KBM-7 (cell line): ENCODE measurements at places on chromosomes 3 and 15.

- DNase-seq, result no peak
Measured at GRCh38 chr15:69436951-69437350, 15.7 kb upstream of the RPLP1 start.

DNA sequence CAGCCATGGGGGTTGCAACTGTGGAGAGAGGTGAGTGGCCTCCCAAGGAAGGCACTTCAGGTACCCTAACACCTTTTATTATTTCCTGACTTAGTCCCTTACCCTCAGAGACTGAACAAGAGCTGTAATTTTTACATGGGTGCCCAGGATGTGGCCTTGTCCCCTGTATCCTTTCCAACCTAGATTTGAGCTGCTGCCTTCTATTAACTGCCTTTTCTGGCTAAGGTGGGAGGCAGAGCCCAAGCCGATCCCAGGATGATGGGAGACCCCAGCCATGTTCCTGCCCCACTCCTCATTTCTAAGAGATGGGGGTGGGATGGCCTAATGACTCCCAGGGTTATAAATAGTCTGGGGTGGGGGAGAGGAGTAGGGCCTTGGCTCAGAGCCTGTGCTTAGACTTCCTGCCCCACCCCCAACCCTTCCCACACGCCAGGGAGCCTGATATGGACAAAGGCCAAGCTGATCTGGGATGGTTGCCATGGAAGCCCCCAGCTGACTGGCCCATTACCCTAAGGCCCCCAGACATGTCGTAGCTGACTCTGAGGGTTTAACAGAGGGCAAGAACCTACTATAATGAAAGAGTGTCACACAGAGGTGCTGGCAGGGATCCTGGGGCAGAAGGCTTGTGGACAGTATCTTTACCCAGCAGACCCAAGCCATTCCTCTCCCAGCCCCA is 1.9 kb downstream of the KLHDC8B start:
- no peak for DNase-seq

GRCh38 chr3:61684386-61684785 is 123.0 kb downstream of the PTPRG start:
- no peak for DNase-seq

- peak; percentile 82 for DNase-seq
Measured at GRCh38 chr3:132256989-132257388, 60.2 kb upstream of the ACP3 start.

DNA sequence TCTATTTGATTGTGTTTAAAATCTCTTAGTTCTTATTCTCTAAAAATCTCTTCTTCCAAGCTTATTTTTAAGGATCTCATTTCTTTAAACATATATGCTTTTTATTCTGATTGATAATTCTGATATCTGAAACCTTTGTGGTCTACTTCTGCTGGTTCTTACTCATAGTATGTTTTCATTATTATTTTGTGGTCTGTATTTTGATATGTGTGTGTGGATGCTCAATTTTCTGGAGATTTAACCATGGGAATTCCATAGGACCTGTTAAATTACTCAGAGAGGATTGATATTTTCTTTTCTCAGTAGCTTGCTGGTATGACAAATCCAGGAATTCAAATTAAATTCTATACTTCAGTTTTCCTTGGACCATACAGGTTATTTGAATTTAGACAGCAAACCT is 14.7 kb upstream of the HHLA2 start:
- no peak for DNase-seq

- no peak for DNase-seq
Measured at GRCh38 chr3:56764904-56765547, 36.7 kb downstream of the ARHGEF3 start.

DNA sequence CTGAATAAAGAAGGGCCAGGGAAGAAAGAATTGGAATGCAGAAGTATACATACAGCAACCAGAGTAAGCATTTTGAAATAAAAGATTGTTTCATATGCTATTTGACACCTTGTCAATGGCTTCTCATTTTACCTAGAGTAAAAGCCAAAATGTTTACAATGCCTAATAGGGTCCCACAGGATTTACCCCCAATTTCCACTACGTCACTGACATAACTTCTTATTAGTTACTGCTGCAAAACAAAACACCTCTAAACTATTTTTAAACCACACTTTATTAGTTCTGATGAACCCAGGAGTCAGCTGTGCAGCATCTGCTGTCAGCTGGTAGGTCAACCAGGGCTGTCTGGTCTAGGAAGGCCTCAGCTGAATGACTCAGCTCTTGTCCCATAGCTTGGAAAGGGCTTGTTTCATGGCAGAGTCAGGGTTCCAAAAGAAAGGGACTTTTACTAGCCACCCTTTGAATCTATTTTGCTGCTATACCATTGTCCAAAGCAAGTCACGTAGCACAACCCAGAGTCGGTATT is 945.1 kb downstream of the EPHA3 start:
- DNase-seq, result no peak

- DNase-seq, result no peak
Measured at GRCh38 chr3:104133630-104134029, 1233.1 kb upstream of the ALCAM start.

DNA sequence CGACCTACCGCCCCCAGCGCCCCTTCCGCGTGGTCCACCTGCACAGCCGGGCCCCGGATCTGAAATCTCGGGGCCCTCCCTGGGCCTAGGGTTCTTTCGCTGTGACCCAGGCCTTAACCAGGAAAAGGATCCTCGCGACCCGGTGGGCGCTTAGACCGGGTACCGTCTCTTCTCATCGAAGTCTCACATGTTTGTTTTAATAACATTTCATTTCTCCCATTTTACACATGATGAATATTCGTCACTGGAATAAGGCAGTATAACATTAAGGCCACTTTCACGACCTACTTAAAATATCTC is 277 bp upstream of the DALRD3 start:
- no peak for DNase-seq

GRCh38 chr15:97076011-97076410 is 745.5 kb downstream of the NR2F2 start:
- no peak for DNase-seq

DNA sequence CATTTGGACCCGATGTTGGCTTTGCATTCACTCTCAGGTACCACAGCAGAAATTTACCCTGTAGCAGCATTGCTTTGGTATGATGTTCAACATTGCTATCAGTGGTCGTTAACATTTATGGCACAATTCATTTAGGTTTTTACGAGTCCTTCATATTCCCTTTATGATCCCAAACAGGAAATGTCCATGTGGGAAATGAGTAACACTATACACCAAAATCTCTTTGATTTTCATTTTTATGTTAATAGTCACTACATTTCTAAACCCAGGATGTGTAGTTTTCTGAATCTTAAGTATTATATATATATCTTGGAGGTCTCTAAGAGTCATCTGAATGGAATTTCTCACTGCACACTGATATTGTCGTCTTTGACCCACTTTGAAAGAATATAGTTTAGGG is 78.5 kb upstream of the RBMS3 start:
- DNase-seq, result no peak

GRCh38 chr15:39453620-39454019 is 127.3 kb upstream of the THBS1 start:
- DNase-seq, result peak; percentile 34

DNA sequence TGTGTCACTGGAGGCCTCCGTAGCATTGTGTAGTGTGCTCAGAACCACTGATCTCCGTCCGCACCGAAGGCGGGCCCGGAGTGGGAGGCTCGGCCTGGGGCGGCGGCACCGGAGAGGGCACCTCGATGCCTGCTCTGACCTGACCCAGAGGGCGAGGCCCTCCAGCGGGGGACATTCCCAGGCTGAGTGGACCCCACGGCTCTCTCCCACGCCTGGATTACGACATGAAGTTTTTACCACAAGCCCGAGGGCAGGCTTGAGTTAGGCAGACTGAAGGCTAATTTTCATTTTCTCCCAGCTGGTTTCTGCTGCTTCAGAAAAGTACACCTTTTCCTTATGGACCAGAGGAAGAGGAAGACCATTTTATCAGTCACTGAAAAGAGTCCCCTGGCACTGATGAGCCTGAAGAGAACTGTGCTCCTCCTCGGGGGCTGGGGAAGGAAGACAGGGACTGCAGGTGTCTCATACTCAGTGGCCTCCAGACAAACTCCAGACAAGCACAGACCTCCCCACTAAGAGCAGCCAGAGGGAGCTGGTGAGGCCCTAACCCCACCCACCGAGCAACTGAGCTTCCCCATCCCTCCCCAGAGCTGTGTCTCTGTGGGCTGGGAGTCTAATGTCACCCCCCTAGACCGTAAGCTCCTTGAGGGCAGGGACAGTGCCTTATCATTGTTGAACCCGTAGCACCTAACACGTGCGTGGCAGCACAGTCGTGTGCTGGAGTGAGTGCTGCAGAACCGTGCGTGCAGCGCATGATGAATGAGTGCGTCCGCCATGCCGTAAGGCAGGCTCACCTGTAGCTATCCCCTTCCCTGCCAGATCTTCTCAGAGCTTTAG is 74.5 kb upstream of the BLM start:
- peak; percentile 59 for DNase-seq

DNA sequence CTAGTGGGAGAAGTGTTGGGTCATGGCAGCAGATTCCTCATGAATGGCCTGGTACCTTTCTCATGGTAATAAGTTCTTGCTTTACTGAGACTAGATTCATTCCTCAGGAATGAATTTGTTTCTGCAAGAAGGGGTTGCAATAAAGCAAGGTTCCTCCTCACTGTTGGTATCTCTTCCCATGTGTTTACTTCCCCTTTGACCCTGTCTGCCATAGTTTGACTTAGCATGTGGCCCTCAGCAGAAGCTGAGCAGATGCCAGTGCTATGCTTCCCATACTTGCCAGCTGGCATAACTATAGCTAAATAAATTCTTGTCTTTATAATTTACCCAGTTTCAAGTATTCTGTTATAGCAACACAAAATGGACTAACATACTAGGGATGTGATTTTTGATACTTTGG is 163.6 kb upstream of the COL8A1 start:
- no peak for DNase-seq

DNA sequence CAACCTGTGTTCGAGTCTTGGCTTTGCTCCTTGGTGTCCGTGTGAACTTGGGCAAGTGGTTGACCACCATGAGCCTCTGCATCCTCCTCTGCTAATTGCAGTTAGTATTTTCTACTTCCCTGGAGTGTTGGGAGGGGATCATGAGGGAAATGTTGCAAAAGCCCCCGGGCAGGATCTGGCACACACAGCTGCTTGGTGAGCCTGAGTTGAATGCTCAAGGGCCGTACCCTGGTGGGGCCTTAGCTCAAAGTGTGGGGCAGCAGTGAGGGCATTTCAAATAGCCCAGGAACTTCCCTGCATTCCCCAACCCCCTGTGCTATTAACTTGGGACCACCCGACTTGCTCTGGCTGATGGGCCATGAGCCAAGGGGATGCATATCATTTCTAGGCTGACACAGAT is 94.9 kb upstream of the SLC6A11 start:
- no peak for DNase-seq

GRCh38 chr3:69082805-69083204 is 1.9 kb upstream of the ARL6IP5 start:
- DNase-seq, result peak; percentile 73

- no peak for DNase-seq
Measured at GRCh38 chr3:27431116-27431515, 53.1 kb downstream of the SLC4A7 start.

GRCh38 chr3:16462679-16463078 is 50.8 kb downstream of the RFTN1 start:
- DNase-seq, result no peak

DNA sequence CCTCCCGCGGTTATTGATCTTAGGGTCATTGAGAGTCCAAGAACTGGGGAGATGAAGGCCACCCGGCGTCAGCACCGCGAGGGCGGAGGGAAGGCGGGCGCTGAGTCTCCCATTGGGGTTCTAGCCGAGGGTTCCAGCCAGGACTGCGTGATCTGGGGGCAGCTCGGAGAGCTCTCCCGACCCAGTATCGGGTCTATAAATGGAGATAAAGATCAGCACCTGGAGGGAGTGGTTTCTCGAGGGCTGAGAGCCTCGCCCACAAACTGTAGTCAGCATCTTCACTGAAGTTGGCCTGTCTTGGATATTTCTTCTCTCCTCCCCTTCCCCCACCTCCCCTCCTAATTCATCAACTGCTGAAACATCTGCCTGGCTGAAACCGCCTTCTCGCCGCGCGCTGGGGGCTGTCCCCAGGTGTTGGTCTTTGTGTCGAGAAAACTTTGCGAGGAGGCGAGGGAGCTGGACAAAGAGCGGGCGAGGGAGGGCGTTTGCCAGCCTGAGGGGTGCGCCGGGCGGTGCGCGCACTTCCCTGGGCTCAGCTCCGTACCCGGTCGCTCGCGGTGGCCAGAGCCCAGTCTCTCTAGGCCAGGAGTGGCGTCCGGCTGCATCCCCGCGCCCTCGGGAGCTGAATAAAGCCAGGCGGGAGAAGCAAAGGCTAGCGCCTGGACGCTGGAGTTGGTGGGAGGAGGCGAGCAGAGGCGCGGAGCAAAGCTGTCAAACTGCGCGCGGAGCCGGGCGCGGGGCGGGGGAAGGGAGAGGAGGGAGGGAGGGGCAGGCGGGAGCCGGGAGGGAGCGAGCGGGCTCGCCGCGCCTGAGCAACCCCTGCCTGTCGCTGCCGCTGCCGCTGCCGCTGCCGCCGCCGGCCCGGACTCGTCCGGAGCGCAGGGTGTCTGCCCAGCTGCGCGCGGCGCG is at the start of gene ST8SIA2:
ST8SIA2 (plus strand) TSS at position 811 of the 909 bp plus-strand sequence. CDS start 184 bp downstream, outside the sequence.
- no peak for DNase-seq

DNA sequence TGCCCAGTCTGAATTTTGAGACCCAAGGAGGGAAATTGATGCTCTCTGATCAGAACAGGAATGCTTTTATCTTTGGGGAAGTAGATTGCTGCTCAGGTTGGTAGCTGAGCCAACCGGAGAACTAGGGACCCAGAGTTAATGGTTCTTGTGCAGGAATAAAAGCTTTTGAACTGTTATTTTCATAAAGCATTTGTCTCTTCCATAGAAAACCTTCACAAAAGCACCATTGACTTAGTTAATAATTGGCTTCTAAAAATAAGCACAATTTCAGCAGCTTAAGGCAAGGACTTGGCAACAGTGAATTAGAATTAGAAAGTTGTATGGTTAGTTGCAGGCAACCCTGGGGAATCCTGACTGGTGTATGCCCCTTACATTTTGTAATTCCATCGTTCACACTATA is 53.8 kb downstream of the MAP2K1 start:
- DNase-seq, result no peak

GRCh38 chr15:31235311-31236183 is 91.1 kb upstream of the KLF13 start:
- DNase-seq, result no peak

- DNase-seq, result no peak
Measured at GRCh38 chr3:23444386-23444785, 241.3 kb downstream of the UBE2E2 start.

DNA sequence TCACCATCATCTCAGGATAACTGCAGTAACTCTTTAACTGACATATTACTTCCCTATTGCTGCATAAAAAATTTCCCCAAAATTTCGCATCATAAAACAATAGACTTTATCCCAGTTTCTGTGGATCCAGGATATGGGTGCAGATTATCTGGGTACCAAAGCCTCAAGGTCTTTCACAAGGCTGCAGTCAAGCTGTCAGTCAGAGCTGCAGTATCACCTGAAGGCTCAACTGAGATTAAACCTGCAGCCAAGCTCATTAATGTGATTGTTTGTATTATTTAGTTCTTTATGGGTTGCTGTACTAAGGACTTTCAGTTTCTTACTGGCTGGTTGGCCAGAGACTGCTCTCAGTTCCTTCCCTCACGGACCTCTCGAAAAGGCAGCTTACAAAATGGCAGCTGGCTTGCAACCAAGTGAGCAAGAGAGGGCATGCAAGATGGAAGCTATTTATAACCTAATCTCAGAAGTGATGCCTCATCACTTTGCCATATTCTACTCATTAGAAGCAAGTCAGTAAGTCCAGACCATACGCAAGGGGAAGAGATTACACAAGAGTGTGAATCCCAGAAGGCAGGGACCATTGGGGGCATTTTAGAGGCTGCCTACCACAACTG is 54.9 kb downstream of the DCUN1D1 start:
- no peak for DNase-seq

GRCh38 chr15:37143351-37143750 is 43.0 kb upstream of the MEIS2 start:
- no peak for DNase-seq
